Kasumi-1 (cell line): ENCODE measurements at places on chromosomes 11 and 22.

- DNase-seq: no peak
Observed at GRCh38 chr11:69306821-69307220, 12.9 kb downstream of the MYEOV start.

- DNase-seq: no peak
Observed at GRCh38 chr11:19935507-19935906, 222.9 kb downstream of the NAV2 start.

- DNase-seq: no peak
Observed at GRCh38 chr11:92413757-92414513, 189.3 kb downstream of the FAT3 start.

DNA sequence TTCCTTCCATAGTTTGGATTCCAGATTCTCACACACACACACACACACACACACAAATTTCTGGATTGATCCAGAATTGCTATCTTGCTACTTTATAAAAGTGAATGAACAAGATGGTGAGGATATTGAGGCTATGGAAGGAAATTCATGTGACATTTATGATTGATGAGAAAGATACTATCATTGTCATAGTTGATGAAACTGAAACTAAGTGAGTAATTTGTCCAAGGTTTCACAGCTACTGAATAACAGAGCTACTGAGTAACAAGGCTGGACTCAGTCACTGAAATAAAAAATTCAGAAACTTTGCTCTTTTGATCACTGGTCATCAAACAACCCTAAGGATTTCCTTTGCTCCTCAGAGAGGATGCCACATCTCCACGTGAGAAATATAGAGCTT is 16.2 kb downstream of the OR5D16 start:
- no peak for DNase-seq

GRCh38 chr11:65968600-65969482 is 7.3 kb downstream of the SART1 start:
- no peak for DNase-seq

DNA sequence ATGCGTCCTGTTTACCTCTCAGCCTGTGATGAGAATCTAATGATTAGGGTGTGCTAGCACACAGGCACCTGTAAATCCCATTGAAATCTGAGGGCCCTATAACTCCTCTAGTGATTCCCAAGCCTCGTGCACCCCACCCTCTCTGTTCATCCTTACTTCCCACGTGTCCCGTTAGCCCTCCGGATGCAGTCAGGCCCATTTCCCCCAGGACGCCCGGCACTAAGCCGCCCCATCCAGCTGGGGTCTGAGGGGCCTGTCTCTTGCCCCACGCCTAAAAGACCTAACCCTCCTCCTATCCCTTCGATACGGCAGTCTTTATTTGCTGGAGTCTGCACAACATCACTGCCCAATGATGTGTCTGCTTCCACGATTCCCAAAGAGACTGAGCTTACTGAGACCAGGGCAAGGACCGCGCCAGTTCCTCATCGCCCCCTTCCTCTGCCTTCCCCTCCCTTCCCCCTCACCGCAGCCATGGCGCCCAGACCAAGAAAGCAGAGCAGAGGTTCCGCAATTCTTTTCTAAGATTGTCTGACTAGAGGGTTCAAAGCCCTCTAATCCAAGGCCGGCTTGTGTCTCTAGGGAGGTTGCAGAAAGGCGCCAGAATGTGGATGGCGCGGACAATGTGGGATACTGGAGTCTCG is 1.1 kb upstream of the FADS2 start:
- DNase-seq: peak; percentile 67

DNA sequence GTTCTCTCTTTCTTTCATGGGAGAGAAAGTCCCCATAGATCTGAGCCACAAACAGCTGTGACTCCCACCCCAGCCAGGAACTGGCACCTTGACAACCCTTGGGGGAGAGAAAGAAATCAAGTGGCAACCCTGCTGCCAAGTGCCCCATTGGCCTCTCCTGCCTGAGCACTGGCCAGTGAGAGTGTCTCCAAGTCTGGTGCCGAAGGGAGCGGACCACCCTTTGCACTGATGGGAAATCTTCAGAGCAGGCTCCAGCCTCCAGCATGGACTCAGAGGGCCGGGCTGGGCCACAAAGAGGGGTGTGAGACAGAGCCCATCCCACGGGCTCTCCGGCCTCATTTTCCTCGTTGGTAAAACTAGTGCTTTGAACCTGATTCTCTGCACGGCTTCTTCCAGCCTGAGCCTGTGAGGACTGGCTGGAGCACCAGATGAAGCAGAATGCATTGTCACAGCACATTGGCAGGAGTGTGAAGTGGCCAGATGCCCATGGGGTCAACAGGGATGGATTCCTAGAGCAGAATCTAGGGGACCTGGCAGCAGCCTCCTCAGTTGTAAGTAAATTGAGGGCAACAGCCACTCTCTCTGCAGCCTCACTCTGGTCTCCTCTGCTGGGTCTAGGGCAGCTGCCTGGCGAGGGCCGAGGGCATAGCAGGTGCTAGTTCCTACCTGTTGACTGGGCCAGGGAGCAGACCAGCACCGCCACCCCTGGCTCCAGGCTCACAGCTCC is 81.4 kb downstream of the TRIM29 start:
- no peak for DNase-seq
